ENCODE measurements at places on chromosomes 7 and 10.

DNA sequence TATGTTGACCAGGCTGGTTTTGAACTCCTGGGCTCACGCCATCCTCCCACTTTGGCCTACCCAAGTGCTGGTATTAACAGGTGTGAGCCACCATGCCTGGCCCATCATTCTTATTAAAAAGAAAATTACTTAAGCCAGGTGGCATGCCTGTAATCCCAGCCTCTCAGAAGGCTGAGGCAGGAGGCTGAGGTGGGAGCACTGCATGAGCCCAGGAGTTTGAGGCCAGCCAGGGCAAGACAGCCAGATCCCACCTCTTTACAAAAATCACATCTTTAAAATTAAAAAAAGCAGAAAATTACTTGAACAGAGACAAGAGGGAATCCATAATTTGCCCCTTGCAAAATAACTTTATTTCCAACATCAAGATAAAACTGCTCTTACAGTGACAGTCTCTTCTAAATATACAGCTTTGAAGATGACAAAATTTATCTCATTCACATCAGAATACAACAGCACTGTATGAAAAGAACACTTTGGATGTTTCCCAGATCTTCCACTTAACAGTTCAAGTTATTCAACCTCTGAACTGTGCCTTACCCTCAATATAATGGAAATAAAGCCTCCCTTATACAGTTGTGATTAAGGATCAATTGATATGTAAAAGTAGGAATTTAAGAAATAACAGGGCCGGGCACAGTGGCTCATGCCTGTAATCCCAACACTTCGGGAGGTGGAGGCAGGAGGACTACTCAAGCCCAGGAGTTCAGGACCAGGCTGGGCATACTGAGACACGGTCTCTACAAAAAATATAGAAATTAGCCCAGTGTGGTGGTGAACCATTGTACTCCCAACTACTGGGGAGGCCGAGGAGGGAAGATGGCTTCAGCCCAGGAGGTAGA, 10.3 kb downstream of the WAPL start:
- no peak for DNase-seq

DNA sequence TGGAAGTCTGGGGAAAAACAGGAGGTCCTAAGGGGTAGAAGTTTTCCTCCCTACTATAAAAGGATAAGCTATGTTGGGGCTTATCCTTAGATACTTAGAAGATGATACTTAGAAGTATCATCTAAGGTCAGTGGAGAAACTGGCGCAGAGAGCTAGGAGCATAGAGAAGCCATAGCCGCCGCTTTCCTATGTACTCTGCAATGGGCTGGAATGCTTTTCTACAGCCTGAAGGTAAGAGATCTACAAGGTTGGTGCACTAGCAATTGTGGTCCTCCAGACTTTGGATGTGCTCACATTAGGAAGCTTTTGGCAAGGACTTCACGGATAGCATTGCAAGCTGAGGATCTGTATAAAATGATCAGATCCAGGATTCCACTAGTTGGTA, 12.4 kb upstream of the OPTN start:
- no peak for DNase-seq

DNA sequence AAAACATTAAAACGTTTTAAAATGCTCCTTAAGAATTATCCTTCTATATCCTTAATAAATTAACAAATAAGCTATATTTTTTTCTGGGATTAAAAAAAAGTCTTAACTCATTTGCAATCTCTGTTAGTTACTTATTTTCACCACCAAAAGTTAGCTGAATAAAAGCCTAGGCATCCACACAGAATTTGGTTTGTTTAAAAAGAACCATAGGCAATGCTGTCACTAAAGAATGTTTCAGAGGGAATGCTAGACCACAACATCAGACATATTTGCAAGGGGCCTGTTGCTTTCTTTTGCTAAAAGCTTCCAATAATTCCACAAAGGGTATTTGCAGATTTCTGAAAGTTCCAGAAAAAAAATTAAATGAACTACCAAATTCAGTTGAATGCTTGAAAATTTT, 244.2 kb downstream of the POU6F2 start:
- no peak for DNase-seq

- DNase-seq, result peak; percentile 78
These were observed 106.6 kb upstream of the TNS3 start for GRCh38 chr7:47688311-47689100.

- DNase-seq, result no peak
These were observed 14.4 kb downstream of the CAMK2G start for GRCh38 chr10:73859784-73860491.

DNA sequence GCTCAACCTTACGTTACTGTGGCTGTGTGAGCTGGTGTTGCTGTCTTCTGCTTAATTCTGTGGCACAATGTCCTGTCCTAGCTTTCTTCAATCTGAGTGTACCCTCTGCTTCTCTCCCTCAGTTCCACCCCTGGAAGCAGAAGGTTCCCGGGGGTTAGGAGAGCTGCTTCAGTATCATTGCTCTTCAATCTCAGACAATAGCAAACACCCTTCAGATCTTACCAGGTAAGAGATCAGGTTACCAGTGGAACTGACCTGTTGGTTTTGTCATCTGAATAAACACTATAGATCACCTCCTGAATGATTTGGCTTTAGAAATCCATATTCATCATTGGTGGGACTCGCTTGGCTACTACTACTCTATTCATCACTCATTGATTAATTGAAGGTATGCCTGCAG, 48.4 kb downstream of the DNAJB9 start:
- no peak for DNase-seq

DNA sequence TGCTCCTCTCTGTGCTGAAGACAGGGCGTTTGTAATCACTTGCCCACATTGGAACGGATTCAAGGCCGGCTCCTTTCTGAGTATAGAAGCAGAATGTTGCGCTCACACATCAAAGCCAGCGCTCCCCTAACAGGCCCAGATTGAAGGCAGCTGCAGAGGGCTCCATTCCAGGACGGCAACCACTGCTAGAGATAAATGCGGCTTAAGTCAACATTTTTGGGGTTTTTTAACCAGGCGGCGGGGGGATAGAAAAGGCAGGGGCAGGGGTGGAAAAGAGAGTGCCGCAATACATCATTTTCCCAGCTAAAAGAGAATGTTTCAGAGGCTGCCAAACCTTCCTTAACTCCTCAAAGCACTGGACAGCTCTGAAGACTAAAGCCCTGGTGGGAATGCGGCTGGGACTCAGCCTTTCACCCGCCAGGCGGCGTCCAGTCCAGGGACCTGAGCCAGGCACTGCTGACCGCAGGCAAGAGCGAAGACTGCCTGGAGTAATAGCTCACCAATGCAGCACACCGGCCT, 189.6 kb downstream of the TNS3 start:
- DNase-seq, result no peak

DNA sequence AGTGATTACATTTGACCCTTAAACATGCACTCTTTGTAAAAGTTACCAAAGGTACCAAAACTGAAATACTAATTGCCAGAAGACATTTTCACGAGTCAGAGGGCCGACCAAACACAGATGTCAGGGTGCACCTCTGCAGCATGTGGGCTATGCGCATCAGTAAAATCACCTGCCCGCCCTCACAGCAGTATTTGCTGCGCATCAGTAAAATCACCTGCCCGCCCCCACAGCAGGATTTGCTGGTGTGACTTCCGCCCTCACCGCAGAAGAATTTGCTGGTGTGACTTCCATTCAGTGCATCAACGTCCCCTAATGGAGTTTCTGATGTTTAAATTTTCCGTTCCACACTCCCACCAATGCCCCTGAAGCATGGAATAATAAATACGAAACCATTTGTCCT, 202.9 kb downstream of the PTPRN2 start:
- no peak for DNase-seq

GRCh38 chr10:102537367-102537766, 33.6 kb downstream of the SUFU start:
- DNase-seq, result no peak

- DNase-seq, result peak; percentile 60
These were observed 1.6 kb downstream of the NCOA4 start for GRCh38 chr10:46028584-46029460.

DNA sequence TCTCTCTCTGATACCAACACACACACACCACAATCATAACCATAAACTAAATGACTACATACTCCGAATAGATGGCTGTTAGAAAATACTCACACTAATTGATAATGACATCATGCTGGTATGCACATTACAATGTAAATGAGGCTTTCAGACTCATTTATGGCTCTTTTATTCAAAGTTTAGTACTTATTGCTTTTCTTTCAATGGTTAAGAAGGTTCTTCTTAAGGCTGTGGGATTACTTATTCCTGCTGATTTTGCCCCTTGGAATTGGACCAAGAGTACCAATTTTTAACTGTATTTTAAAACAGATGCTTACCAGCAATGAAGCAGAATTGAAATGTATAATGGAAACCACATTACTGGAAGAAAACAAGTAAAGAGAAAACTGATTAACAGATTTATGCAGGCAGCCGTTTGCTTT, 20.6 kb upstream of the CABCOCO1 start:
- DNase-seq, result no peak

GRCh38 chr10:75887992-75888680, 456.7 kb downstream of the LRMDA start:
- no peak for DNase-seq

DNA sequence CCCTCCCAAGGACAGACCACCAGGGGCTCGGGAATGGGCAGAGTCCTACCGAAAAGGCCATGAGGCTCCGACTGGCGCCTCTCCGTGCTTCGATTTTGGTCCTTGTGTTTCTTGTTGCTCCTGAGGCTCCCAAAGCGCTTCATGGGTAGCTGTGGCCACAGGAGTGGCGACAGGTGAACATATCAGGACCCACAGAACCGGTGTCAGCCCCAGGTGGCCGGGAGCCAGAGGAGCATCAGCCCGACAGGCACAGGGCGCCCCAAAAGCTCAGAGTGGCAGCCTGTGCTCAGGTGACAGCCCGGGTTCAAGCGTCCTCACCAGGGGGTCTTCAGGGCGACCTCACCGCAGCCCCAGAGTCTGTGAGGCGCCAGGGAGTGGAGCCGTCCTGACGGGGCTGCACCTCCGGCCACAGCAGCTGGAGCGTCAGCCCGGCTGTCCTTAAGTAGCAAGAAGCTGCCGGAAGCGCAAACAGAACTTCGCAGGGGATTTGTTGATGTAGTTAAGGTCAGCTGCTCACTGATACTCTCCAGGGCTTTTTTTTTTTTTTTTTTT, 141.0 kb downstream of the PRKAG2 start:
- no peak for DNase-seq

GRCh38 chr7:129375141-129375938, 58.9 kb upstream of the STRIP2 start:
- no peak for DNase-seq

DNA sequence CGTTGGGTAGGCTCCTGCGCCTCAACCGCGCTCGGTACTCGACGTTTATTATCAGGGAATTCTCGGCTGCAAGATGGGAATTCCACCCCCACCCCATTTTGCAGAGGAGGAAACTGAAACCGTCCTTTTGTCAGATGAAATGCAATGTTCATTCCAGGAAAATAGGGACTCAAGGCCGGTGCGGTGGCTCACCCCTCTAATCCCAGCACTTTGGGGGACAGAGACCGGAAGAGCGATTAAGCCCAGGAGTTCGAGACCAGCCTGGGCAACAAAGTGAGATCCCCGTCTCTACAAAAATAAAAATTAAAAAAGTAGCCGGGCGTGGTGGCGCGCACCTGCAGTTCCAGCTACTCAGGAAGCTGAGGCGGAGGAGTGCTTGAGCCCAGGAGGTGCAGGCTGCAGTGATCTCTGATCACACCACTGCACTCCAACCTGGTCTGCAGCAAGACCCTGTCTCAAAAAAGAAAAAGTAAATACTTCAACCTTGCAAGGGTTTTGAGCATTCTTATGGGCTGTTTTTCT, 720 bp upstream of the RFC2 start:
- no peak for DNase-seq

GRCh38 chr10:52343439-52343838, 29.4 kb downstream of the DKK1 start:
- no peak for DNase-seq

GRCh38 chr10:67612577-67613537, 83.1 kb downstream of the CTNNA3 start:
- DNase-seq, result peak; percentile 50

DNA sequence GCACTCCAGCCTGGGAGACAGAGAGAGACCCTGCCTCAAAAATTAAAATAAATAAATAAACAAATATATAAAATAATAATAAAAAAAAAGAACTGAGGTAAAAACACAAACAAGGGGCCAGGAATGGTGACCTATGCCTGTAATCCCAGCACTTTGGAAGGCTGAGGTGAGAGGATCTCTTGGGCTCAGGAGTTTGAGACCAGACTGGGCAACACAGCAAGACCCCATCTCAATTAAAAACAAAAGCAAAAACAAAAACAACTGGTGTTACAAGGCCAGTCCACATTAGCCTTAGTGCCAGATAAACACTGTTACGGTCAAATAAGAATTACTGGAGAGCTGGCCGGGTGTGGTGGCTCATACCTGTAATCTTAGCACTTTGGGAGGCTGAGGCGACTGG, 5.6 kb downstream of the POLR3A start:
- no peak for DNase-seq

DNA sequence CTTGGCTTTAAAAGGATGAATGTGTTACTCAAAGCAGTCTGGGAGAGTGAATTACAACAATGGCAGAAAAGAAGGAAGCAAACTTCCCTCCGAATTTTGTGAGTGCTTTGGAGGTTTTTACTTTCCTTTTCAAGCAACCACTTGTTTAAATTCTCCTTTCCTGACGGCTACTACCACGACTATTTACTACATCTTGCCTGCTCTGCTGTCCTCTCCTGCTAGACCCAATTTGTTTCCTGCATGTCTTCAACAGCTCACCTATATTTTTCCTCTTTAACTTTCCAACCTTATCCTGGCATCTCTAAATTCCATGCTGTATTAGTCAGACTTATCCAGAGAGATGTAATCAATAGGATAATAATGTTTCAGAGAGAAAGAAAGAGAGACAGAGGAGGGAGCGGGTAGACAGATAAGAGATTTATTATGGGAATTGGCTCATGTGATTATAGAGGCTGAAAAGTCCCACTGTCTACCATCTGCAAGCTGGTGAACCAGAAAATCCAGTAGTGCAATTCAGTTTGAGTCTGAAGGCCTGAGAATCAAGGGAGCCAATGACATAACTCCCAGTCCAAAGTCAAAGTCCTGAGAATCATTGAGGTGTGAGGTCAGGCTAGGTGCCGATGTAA, 42.8 kb upstream of the SLC13A1 start:
- no peak for DNase-seq

DNA sequence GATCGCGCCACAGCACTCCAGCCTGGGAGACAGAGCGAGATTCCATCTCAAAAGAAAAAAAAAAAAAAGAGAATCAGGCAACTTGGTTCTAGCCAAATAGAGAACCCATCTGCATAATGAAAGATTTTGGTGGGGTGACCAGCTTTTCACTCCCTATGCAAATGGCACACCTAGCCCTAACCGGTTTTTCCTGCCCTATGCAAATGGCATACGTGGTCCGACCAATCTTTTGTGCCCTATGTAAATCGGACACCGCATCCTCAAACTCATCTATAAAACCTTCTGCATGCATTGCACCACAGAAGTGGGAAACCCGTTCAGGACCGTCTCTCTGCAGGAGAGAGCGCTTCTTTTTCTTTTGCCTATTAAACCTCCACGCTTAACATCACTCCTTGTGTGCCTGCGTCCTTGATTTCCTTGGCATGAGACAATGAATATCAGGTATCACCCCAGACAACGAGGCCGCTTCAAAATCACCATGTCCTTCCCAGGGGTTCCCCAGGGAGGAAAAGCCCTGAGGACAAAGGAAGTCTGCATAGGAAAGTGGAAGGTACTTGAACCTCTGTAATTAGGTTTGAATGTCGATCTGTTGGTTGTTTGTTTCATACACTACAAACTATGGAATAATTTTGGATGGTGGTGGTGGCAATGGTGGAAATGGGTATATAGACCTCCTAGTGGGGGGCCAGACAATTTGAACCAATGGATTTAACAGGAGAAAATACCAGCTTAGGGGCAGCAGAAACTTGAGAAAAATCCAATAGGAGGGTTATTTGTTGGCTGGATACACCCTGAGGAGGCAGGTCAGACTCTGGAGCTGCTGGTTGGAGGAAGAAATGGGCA, 396.2 kb downstream of the TYW1 start:
- no peak for DNase-seq

Measured in RPMI7951 (cell line).